ENCODE measurements at places on chromosomes 11 and 22.

DNA sequence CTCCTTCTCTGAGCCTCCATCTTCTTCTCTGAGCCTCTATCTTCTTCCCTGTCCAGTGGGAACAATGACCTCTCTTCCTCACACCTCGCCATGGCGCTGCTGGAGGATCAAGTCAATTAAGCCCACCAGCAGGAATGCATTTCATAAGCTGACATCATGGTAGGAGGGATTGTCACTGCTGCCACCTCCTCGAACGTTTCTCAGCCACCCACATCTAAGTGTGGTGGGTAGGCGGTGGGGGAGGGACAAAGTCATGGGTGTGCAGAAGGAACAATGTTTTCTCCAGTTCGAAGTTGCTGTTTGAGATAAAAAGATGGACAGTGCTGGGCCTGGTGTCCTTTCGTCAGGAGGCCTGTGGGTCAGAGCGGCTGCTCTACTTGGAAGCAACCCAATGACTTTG is 44.0 kb downstream of the DHCR7 start:
- DNase-seq, result no peak

DNA sequence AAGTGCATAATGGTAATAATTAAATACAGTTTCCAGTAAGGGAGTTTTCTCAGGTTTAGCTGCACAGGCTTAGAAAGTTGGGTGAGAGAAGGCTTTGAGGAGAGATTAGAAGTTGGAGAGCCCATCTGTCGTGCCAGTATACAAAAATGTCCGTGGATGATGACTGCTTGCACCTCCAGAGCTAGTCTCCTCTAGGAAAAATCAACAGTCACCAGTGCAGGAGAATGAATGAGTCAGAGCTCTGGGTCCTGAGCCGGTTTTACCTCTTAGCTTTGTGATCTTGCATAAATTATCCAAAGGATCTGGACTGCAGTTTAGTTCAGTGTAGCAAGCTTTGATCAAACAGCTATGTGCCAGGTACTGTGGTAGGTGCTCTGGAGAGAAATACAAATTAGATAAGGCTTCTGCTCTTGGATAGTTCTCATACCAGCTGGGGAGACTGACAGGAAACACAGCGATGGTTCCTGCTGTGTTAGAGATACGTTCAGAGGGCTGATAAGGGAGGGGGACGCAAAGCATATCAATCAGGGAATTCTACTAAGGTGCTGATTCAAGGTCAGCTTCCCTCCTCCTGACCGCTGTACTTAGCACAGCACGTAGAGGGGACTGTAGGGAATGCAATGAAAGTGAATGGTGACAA is 125.9 kb downstream of the TEAD1 start:
- DNase-seq, result no peak

DNA sequence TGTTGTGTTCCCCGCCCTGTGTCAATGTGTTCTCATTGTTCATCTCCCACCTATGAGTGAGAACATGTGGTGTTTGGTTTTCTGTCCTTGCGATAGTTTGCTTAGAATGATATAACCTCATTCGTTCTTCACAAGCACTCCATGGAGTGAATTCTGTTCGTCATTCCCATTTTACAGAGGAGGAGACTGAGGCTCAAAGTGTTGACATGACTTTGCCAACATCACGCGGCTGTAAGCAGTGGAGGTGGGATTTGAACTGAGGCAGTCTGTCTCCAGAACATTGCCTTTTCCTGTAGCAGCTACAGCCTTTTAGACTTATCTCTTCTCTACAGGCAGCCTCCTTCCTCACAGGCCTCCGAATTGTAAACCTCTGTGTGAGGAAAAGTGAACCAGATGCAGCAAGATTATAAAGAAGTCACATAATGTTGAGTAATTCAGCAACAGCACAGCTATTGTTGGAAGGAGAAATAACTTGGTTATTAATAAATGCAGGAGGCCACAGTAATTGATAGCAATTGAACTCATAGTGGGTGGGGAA is 74.6 kb downstream of the MYO18B start:
- no peak for DNase-seq

GRCh38 chr11:125517116-125517770 is 21.2 kb upstream of the FEZ1 start:
- DNase-seq, result no peak
